ENCODE measurements at places on chromosomes 5 and 9.

- no peak for DNase-seq
Observed at GRCh38 chr9:70588999-70589398, 174.5 kb upstream of the KLF9 start.

- no peak for DNase-seq
Observed at GRCh38 chr5:139386050-139386438, 2.9 kb upstream of the SLC23A1 start.

- no peak for DNase-seq
Observed at GRCh38 chr9:133227242-133227860, 18.3 kb upstream of the OBP2B start.

DNA sequence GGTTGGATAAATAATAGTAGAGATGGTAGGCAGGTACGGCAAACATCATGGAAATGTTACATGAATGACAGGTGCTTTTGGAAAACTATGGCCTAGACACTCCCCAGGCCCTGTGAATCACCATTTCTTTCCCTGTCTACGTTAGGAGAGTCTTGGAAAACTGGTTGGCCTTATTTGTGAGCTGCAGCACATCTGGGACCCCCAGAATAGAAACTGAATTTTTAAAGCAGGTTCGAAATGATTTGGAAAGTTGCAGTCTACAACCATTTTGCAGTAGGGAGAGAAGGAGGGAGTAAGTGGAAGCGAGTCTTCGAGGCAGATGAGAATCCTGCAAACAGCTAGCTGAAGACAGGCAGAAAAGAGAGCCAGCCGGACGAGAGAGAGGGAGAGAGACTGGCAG is 13.0 kb downstream of the C1QTNF2 start:
- DNase-seq: no peak

- no peak for DNase-seq
Observed at GRCh38 chr9:133656211-133657119, 20.3 kb downstream of the DBH start.

DNA sequence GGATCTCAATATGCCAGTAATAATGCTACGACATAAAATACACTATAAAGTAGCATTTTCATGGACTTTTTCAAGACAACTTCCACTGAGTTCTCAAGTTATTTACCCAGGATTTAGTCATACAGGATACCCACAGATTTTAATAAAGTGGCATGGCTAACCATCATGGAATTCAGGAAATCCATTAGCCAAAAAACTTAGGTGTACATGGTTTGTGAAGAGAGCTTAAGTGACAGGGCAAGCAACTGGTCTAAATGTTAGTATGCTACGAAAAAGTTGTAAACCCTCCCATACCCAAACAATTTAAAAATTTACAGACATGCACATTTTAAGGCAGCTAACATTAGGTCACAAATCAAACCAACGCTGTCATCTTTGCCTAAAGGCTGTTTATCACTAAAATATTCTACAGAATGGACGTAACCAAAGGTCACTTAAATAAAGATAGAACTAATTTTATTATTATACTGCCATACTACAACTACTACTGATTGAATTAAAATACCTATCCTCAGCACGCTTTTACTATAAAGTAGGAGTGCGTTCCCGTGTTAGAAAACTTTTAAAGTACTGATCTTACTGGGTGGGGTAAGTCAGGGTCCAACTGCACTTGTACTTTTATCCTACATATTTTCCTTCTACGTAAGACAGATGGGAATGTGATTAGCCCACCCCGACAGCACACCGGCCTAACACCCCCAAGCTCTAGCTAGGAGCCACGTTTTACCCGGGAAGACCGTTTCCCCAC is 1.1 kb downstream of the UBTD2 start:
- DNase-seq: no peak

GRCh38 chr9:87657190-87657589 is 68.7 kb upstream of the CTSL start:
- DNase-seq: no peak

GRCh38 chr9:25964239-25964638 is 286.0 kb upstream of the TUSC1 start:
- no peak for DNase-seq

DNA sequence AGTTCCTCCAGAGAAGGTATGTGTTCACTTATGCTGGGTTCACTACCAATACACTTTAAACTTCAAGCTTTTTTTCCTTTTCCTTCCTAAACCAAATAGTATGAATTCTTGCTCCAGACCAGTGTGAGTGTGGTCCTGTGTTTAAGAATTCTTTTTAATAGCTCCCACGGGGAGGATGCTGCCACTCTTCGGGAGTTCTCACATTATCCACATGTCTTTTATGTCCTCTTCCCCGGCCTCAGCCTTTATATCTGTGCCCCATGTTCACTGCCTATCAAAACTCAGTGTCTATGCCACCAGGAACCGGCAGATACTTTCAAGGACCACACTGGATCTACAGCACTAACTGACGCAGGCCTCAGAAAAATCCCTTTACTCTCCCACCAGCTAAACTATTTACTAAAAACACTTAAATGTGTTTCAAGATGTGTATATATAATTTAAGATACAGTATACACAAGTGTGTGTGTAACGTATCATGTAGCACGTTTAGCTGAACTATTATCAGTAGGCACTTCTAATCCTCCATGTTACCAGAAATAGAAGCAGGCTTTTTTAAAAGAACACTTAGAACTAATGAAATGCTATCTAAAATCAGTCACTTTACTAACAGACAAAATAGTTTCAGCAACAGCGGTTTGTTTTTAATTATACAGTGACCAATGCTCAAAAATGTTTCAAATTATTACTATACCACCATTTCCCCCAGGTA is 88.0 kb downstream of the PLPP1 start:
- DNase-seq: no peak

DNA sequence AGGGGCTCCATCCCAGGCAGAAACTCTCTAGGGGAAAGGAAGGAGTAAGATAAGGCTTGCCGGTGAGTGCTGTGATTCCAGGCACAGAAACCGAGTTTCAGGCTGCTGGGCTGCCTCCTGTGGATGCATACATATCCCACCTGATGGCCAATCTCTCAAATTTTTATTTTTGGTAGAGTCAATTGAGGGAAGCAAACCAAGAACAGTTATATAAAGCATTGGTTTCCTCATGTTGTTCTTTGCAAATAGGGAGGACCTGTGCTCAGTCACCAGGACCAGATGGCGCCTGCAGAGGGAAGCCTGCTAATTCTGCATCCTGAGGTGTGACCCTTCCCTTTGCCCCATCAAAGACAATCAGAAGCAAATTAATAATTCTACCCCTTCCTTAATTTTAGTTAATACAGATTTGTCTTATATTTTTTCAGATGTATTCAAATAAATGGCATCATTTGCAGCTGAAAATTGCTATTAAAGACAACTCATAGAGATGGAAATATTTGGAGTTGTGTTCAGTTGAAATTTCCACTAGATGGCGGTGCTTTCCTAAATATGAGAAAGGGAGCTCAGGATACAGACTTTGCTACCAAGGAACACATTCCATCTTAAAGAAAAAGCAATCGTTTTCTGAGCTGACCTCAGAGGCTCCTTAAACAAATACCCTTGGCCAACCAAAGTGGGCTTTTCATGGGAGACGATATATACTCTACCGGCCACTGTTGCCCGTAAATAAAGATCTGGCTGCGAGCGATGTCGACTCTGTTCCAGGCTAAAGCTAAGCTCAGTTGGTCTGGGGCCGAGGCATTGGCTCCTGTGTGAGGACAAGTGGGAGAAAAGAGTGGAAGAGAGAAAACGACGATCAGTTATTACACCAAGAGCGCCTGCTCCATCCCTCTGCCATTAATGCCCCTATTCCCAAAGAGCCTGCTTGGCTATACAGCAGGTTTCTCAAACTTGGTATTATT is 225.7 kb upstream of the KLF9 start:
- DNase-seq: no peak

DNA sequence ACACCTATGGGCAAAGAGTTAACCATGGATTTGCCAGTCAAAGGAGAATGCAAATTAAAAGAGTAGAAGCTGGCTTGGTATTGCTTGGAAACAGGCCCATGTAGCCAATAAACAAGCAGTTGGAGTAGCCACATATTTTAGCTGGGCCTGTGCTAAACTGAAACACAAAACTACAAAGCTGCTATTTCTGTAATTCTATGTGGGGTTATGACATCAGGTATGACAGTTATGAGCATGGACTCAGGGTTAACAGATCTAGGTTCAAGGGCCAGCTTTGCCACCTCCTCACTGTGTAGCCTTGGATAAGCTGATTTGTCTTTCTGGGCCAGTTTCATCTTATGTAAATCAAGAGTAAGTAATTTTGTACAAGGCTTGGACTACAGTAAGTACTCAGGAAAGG is 142.7 kb downstream of the PIP5K1B start:
- no peak for DNase-seq

DNA sequence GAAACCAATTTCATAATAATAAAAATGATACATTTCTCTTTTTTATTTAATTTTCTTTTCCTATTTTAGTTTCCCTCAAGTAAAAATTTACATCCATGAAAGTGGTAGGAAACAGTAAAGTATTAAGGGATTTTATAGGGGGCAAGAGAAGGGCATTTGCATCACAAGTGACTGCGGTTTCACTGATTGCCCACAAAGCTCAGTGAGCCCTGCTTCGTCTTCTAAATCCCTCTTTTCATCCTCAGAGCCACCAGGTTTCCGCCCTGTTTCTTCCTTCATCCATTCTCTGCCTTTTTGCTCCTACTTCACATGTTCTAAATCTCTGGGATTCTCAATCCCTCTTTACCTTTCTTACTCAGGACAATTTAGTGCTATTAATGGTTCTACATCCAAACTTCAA is 491.4 kb downstream of the LRRC70 start:
- DNase-seq: no peak

DNA sequence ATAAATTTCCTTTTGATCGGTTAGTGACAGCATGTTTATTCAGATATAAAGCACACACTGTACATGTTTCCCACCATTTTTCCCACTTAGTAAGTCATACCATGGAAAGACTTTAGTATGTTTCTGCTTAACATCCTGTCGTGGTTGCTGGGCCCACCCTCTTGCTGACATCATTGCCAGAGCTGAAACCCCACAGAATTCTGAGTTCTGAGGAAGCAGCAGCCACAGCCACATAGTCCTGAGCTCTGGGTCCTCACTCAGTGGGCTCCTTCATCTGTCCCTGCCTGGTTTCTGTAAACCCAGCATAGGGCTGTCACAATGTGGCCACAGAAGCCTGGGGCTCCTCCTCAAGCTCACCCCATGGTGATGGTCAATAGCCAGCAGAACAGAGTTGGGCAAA is 441.5 kb downstream of the ENC1 start:
- DNase-seq: no peak

DNA sequence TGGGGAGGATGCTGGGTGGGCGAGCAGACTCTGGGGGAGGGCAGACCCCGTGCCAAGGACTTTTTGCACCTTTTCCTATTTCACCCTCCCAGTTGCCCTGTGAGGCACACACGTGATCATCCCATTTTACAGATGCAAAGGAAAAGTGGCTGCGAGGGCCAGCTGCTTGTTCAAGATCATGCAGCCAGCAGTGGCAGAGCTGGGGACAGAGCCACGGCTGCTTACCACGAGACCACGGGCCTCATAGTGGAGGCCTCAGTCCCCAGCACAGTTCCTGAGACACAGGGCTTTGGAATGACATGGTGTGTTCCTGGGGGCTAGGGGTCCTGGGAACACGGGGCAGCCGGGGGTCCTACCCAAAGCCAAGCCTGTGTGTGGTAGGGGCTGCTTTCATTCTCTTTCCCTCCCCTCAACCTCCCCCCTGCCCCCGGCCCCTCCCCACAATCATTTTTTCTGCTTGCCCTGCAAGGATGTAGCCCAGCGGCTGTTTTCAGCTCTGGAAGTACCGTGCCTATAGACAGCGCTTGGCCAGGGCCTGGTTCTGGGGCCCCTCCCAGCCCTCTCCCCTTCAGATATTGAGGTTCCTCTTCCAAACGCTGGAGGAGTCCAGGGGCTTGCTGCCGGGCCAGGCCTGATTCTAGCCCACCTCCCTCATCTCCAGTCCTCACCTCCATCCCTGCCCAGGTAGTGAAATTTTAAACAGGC is 58.5 kb upstream of the IER5L start:
- no peak for DNase-seq

GRCh38 chr9:15231788-15232635 is 75.0 kb downstream of the TTC39B start:
- DNase-seq: no peak

DNA sequence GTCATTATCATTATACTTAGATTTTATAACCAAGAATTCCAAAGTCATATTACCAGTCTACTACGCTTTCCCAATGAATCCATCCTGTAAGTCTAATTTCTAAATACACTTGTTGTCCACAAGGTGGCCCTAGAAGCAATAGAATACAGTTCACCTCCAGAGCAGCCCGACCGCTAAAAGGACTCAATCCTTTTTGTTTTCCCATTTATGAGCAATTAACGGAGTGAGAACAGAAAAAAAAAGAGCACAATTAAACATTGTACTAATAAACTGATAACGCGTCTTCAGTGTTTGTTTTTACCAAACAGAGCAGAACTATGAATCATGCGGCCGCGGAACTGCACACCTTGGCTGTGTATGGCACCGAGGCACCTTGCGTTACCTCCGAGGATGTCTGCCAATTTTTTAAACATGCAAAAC is 160.7 kb upstream of the DAPK1 start:
- DNase-seq: no peak

DNA sequence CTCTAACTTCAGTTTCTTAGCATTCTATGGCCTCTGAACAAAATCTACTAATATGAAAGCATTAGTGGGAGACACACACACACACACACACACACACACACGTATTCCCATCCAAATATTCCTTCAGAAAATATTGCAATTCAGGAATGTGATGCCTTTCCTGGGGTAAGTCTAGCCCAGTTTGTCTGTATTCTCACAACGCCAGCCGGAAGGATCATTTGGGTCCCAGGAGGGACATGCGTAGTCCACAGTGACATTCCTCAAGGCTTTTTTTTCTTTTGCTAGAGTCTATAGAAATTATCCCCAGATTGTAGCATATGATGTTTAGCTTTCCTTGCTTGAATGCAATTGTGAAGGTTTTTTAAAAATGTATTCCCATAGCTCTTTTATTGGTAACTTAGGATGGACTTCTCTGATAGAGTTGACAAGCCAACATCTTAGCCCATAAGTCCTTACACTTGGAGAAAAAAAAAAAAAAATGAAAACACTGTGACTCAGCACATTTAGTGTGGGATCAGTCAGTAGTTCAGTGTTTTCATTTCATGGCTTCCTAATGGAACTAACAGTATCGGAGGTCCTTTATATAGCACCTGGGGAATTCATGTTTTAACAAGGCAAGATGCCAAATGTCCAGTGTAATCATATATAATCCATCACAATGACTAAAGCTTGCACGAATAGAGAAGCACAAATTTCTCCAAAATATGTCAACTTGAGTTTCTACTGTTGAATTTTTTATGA is 316.5 kb downstream of the DIRAS2 start:
- no peak for DNase-seq

GRCh38 chr5:81898403-81898802 is 73.4 kb upstream of the ATG10 start:
- DNase-seq: no peak

DNA sequence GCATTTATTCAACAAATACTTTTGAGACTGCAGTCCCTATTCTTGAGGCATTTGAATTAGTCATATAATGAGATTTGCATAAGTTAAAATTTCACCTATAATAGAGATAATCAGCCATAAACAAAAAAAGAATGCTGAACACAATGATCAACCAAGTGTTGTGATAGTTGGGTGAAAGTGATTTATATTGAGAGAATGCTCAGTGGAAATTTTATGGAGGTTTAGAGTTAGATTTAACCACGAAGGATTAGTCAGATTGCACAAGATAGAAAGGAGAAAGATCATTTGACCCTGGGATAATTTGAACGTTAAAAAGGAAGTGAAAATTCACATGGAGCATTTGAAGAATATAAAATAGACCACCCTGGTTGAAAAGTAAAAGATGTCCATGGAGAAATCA is 356.2 kb downstream of the NPR3 start:
- DNase-seq: no peak

- DNase-seq: no peak
Observed at GRCh38 chr5:39639618-39640089, 214.9 kb upstream of the DAB2 start.
